Stimulated activated naive CD8-positive, alpha-beta T cell treated with anti-CD3 and anti-CD28 coated beads, Interleukin-15, Interleukin-2, amounts not matched to agents 100 U/mL and 50 U/mL, for 24 hours (primary cell): ENCODE measurements at places on chromosomes 7 and 10.

DNA sequence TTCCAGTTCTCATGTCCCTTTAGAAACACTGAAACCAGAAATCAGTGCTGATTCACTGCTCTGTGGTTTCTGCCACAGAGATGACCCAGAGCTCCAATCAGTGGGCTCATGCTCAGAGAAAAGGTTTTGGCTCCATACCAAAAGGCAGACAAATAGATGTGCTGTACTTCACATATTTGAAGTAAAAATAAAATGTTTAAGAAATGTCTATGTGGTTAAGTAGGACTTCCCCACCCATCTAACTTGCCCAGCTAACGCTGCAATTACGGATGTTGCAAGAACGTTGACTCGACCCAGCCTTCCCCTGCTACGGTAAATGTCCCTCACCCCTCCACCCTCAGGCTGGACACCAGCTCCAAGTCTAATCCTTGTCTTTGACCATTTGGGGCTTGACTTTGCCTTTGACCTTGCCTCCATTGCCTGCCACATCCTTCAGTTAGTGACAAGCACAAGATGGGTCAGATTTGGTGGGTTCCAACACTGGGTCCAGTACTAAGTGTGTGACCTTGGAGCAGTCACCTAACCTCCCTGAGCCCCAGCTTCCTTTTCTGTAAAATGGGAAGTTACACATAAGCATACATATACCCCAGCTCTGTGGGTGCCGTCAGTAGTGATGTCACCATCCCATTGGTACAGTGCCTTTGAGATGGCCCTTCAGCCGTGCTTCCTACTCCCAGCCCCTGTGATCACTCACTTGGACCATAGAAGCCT lies 95.8 kb downstream of the CHST15 start:
- no peak for DNase-seq

GRCh38 chr7:158447151-158447505 lies 140.5 kb downstream of the PTPRN2 start:
- DNase-seq, result no peak

GRCh38 chr7:1503816-1504775 lies at the start of gene INTS1:
Gene INTS1 (minus strand): TSS chr7:1504389. CDS start chr7:1503960, 429 bp downstream.
- peak; percentile 92 for DNase-seq

GRCh38 chr7:1620835-1621234 lies 49.2 kb upstream of the ELFN1 start:
- no peak for DNase-seq

DNA sequence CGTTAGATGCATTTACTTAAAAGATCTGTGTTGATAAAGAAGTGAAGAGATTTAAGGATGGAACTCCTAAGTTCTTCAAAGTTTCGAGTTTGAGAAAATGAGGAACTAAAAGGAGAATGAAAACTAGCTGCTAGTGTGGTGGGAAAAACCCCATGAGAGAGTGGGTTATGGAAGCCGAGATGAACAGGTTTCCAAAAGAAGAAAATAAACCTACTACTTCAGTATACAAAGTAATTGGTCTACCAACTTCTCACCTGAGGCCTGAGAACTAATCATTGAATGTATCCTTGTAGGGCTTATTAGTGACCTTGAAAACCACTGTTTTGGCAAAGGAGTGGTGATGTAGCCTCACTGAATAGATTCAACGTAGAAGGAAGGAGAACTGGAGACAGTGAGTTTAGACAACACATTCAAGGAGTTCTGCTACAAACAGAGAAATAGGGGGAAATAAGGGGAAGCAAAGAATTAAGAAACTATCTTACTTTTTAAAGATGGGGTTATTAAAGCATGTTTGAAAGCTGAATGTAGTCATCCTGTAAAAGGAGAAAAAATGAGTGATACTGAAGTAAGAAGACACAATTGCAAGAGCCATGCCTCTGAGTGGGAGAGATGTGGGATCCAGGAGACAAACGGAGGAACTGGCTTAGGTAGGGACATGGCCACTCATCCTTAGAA lies 50.8 kb downstream of the CH25H start:
- no peak for DNase-seq
